ENCODE measurements at places on chromosomes 2 and 18. TPM values are rescaled to one million over a fixed set of nuclear protein-coding genes. Genes with fewer than 3 reads are reported as not detected.

The AMER3 gene
- not detected for total RNA-seq

The TFPI gene
- 15.3 TPM for total RNA-seq

The ATP6V1C2 gene
- total RNA-seq = 1.2 TPM

The ITPRIPL1 gene
- 6.7 TPM for total RNA-seq

The IL36RN gene
- total RNA-seq = not detected

The MLPH gene
- 82.9 TPM for total RNA-seq

The GALR1 gene
- total RNA-seq = not detected

The SFTPB gene
- not detected for total RNA-seq

The TMEM247 gene
- total RNA-seq = not detected

The GLI2 gene
- 0.16 TPM for total RNA-seq

The TMEM169 gene
- 0.16 TPM for total RNA-seq

The FKBP1B gene
- total RNA-seq = 11.7 TPM

The ICA1L gene
- 2.1 TPM for total RNA-seq

The GTF2A1L gene
- not detected for total RNA-seq

The NT5C1B gene
- not detected for total RNA-seq

The TMEM17 gene
- total RNA-seq = 9.3 TPM

The RFX8 gene
- total RNA-seq = not detected

The DSEL gene
- 1.4 TPM for total RNA-seq

The NT5DC4 gene
- not detected for total RNA-seq

The ASPRV1 gene
- total RNA-seq = 0.05 TPM

The ALKAL2 gene
- total RNA-seq = not detected

The OR6B2 gene
- not detected for total RNA-seq

The EML6 gene
- total RNA-seq = 0.95 TPM

The TMEM182 gene
- 3.3 TPM for total RNA-seq

The MROH2A gene
- total RNA-seq = not detected

The TFCP2L1 gene
- 0.13 TPM for total RNA-seq

The CCDC178 gene
- 0.13 TPM for total RNA-seq

The ALPP gene
- not detected for total RNA-seq

The TRPM8 gene
- 32.7 TPM for total RNA-seq

The TRIM43 gene
- total RNA-seq = not detected

The PLEK gene
- total RNA-seq = not detected

The FTCDNL1 gene
- total RNA-seq = 5.6 TPM

Data from SK-MEL-5 (cell line).